Breast epithelium (tissue), 4 donors: ENCODE measurements at places on chromosomes 4 and X. TPM values are rescaled to one million over a fixed set of nuclear protein-coding genes. Genes with fewer than 3 reads are reported as not detected.

- no peak for DNase-seq
- no peaks in the 10 kb centered on the region for H3K27me3 ChIP-seq
- H3K4me3 ChIP-seq: no peak overlapping the region
- H3K4me1 ChIP-seq: no peaks in the 10 kb centered on the region
- H3K27ac ChIP-seq: no peak overlapping the region
These were observed 118.0 kb downstream of the CAMK2D start for GRCh38 chr4:113643505-113643904.

Gene AFP
- total RNA-seq: not detected

DNA sequence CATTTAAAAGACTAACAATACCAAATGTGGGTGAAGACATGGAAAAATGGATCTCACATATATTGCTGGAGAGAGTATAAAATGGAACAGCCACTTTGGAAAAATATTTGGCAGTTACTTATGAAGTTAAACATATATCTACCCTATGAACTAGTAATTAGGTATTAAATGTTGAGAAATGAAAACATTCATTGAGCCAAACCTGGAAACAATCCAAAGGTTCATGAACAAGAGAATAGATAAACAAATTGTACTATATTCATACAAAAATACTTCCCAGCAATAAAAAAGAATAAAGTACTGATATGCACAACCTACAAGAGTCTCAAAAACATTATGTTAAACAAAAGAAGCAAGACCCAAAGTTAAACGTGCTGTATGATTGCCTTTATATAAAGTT lies 4.0 kb upstream of the EGF start:
- no peaks in the 10 kb centered on the region for H3K27me3 ChIP-seq
- no peak overlapping the region for H3K27ac ChIP-seq
- H3K4me3 ChIP-seq: no peak overlapping the region

DNA sequence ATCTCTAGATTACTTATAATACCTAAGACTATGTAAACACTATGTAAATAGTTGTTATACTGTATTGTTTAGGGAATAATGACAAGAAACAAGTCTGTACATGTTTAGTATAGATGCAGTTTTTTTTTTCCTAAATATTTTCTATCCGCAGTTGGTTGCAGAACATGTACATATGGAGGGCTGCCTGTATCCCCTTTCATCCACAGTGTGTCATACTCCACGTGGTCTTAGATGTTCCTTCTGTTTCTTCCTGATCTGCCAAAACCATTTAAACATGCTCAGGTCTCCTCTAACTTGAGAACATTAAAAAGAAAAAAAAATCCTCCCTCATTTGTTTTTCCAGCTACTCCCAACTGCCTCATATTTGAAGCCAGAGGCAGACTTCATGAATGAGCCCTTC lies 14.0 kb downstream of the OCIAD1 start:
- H3K27ac ChIP-seq: no peak overlapping the region
- no peak for DNase-seq
- no peaks in the 10 kb centered on the region for H3K4me1 ChIP-seq
- no peaks in the 10 kb centered on the region for H3K36me3 ChIP-seq

Gene CPZ
- total RNA-seq: 2.9 TPM

- no peaks in the 10 kb centered on the region for H3K27me3 ChIP-seq
- H3K4me3 ChIP-seq: no peak overlapping the region
- no peaks in the 10 kb centered on the region for H3K36me3 ChIP-seq
- peak; percentile 30 for DNase-seq
These were observed 31.0 kb downstream of the NSG1 start for GRCh38 chr4:4417886-4418285.

DNA sequence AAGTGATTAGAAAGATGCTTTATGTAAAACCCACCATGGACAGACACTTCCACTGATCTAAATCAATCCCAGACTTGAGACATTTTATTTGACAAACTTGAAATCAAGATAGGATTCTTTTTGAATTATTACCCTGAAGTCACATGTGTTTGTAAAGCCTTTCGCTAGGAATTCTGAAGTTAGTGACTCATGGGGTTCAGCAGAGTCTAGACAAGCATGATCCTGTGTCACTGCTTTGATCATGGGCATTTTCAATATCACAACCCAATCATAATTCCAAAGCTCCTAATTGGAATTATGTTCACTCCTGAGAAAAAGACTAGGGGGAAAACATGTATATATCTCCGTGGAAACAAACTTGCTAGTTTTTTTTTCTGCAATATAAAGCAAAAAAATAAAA lies 67.5 kb upstream of the BMP3 start:
- H3K27me3 ChIP-seq: no peaks in the 10 kb centered on the region
- no peak for DNase-seq
- no peak overlapping the region for H3K4me3 ChIP-seq
- H3K4me1 ChIP-seq: no peaks in the 10 kb centered on the region

Gene GLOD5
- total RNA-seq: not detected

DNA sequence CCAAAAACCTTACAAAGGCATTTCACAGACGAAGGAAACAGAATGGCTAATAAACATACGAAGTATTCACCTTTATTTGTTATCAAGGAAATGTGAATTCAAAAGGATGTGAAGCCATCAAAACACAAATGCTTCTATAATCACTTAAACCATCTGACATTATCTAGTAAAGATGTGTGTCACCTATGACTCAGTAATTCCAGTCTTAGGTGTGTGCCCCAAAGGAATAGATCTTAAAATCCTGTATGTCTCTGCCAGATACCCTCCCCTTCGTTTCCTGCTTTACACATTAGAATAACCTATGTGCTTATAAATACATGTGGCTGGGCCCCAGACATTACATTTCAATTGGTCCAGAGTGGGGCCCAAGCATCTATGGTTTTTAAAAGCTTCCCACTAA lies 41.8 kb upstream of the CEP135 start:
- no peak overlapping the region for H3K4me3 ChIP-seq
- H3K4me1 ChIP-seq: no peaks in the 10 kb centered on the region
- no peaks in the 10 kb centered on the region for H3K36me3 ChIP-seq
- DNase-seq: no peak
